ENCODE measurements at places on chromosomes 7 and 10. TPM values are rescaled to one million over a fixed set of nuclear protein-coding genes. Genes with fewer than 3 reads are reported as not detected.

The VSTM2A gene
- not detected for total RNA-seq

The ATP6V0A4 gene
- total RNA-seq, result 0.58 TPM

The KLF6 gene
- total RNA-seq, result 37.5 TPM

The ITGA8 gene
- total RNA-seq, result 0.94 TPM

The GPRIN2 gene
- not detected for total RNA-seq

The IQUB gene
- total RNA-seq, result 0.94 TPM

The ZNF425 gene
- 2.3 TPM for total RNA-seq

The TMEM229A gene
- 0.26 TPM for total RNA-seq

The PDE6C gene
- total RNA-seq, result not detected

The LGI1 gene
- total RNA-seq, result not detected

The H2BK1 gene
- not detected for total RNA-seq

The HEPACAM2 gene
- not detected for total RNA-seq

The GRK5 gene
- total RNA-seq, result 19.2 TPM

The ODAD2 gene
- total RNA-seq, result not detected

Measured in pericardium fibroblast (primary cell).